Renal pelvis (tissue), 12 donors: ENCODE measurements at places on chromosomes 1 and 21. TPM values are rescaled to one million over a fixed set of nuclear protein-coding genes. Genes with fewer than 3 reads are reported as not detected.

GRCh38 chr1:12480748-12481362 lies 137.2 kb downstream of the DHRS3 start:
- no peak for DNase-seq

DNA sequence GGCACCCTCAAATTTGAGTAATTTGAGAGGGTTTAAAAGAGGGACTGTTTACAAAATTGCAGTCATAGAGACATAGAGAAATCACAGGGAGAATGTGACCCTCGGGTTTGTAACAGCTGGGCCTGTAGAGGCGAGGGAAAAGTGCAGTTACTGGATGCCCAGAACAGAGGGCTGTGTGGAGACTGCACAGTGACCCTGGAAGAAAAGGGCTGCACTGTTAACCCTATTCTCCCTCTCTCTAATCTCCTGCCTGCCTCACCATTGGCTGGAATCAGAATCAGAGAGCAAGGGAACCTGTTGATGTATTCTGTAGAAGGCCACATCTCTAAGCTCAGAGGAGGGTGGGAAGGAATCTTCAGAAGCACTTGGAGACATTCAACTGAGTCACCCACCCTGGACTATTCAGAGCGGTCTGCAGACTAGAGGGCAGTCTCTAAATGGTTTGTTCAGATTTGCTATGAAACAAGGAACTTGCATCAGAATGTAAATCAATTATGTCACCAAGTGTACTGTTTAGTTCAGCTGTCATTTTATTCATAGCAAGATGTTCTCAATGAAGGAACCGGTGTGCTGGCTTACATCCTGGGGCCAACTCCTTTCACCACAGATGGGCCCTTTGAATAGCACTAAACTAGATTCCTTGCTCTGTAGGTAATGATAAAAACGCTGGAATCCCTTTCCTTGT lies 132.2 kb upstream of the HOOK1 start:
- no peak for DNase-seq

DNA sequence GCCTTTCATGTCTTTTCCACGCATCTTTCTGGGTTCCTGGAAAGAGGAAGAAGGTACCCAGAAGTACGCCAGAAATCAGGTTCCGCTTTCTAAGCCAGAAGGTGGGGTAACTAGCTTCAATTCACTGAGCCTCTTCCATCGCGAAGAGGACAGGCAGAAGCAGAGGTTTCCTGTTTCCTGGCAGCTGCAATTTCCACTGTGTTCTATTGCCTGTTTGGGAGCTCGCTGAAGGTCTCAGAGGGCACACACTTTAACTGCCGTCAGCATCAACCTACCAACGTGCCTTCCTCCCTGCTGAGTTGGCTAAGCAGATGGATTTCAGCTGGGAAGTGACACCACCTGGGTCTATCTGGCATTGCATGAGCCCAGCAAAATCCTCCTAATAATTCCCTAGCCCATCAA lies 10.0 kb downstream of the NCF2 start:
- DNase-seq: peak; percentile 62

DNA sequence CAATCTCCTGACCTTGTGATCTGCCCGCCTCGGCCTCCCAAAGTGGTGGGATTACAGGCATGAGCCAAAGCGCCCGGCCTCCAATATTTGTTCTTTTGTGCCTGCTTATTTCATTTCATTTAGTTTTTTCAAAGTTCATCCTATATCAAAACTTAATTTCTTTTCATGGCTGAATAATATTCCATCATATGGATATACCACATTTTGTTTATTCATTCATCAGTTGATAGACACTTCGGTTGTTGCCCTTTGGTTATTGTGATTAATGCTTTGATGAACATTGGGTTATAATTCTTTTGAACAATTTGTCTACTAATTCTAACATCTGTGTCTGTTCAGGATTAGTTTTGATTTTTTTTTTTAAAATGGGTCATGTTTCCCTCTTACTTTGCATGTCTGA lies 41.7 kb downstream of the SFPQ start:
- no peak for DNase-seq

DNA sequence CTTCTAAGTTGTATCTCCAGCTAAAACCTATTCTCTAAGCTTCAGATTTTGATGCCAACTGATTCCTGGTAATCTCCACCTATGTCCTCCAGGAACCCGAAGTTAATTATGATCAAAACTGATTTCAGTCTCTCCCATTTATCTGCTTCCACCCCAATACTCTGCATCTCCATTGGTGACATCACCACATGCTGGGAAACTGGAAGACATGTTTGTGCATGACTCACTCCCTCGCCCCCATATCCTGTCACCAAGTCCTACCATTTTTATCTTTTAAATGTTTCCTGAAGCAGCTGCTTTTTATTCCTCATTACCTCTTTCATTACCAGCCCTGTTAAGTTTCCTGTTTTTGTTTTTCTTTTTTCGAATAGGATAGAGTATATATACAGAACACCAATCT lies 228.5 kb downstream of the LRRC40 start:
- DNase-seq: no peak

GRCh38 chr1:24418898-24419628 lies 3.5 kb downstream of the NIPAL3 start:
- no peak for DNase-seq

- DNase-seq: no peak
These were observed 23.4 kb downstream of the VAV3 start for GRCh38 chr1:107941531-107941930.

DNA sequence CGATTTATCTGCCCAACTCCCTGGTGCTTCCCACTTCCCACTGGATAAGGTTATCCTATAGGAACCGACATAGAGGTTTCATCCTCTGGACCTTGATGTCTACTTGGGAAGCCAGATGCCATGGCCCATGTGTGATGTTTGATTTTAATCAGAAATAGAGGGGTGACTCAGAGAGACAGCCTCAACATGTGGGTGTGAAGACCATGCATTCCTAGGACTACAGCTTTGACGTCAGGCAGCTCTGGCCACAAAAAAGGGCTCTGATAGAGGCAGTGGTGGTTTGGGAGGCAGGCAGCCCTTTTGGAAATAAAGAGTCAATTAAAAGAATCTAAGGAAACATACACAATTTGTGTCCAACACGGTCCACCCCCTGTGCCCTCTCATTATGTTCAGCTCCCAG lies 5.2 kb upstream of the SH2D2A start:
- no peak for DNase-seq

DNA sequence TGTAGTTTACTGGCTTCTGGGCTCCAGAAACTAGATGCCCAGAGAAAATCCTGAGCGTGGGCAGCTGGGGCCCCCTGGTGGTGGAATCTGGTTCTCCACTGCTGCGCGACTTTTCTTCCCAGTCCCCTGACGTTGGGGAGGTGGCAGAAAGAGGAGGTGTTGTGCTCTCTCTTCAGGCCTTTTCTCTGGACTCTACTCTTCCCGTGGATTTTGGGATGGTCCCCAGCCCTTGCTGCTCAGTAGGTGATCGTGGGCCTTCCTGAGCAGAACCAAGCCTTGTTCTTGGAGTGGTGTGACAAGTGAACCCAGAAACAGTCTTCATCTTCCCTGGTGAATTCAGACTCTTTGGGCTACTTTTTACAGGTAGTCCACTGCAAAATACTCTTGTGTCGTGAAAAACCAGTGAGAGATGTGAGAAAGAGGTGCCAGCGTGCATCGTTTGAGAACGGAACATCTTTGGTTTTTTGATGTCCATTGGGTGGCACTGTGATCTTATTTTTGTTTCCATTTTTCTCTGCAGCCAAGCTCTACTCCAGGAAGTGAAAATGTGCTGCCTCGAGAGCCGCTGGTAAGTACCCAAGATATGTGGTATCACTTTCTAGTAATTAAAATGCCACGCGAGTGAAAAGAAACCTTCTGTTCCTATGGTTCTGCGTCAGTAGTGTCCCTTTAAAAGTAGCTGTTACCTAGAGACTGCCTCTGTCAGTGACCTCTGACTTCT lies 20.2 kb downstream of the PEX14 start:
- DNase-seq: peak; percentile 71

DNA sequence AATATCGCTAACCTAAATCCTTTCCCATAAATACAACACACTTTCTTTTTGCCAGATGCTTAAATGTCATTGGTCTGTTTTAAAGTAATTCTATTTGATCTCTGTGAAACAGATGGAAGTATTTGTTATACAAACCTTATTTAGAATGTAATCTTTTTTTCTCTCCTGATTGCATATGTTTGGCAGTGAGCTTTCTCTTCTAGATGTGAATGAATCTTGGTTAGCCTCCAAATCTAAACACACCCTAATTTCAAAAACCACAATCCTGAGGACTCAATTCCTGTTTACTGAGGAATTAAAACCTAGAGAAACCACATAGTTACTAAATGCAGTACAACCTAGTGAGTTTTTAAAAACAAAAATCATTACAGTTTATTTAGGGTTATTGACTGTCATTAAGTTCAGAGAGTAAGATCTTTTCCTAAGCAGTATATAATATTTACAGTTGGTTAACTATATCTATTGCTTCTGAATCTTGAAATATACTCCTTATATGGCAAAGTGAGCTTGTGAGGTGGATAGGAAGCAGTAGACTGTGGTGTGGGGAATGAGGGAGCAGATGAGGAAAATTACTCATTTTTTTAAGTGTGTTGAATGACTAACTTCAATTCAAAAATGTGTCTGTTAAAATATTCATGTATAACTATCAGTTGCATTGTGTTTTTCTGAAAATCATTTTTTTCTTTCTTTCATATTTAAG lies 218.7 kb downstream of the FMN2 start:
- DNase-seq: no peak

GRCh38 chr1:202850593-202851362 lies 38.2 kb downstream of the RABIF start:
- DNase-seq: no peak

- DNase-seq: no peak
These were observed 3.1 kb downstream of the PRDM2 start for GRCh38 chr1:13703128-13703513.

DNA sequence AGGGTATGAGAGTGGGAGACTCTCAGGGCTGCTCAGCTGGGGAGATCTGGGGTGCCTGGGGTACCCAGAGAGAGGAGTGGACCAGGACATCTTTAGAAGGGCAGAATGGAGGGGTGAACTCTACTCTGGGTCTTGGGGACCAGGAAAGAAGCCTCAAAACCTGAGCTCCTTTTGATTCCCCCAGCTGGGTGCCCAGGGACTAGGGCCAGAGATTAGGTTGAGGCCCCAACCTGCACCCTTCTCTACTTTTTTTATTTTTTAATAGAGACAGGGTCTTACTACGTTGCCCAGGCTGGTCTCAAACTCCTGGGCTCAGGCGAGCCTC lies 1.9 kb downstream of the PDZK1IP1 start:
- DNase-seq: no peak

- no peak for DNase-seq
These were observed 63.8 kb upstream of the ETS2 start for GRCh38 chr21:38741950-38742256.

- DNase-seq: no peak
These were observed 91.2 kb downstream of the UBIAD1 start for GRCh38 chr1:11364170-11364569.

- no peak for DNase-seq
These were observed 20.9 kb downstream of the SH2D2A start for GRCh38 chr1:156795787-156796186.

DNA sequence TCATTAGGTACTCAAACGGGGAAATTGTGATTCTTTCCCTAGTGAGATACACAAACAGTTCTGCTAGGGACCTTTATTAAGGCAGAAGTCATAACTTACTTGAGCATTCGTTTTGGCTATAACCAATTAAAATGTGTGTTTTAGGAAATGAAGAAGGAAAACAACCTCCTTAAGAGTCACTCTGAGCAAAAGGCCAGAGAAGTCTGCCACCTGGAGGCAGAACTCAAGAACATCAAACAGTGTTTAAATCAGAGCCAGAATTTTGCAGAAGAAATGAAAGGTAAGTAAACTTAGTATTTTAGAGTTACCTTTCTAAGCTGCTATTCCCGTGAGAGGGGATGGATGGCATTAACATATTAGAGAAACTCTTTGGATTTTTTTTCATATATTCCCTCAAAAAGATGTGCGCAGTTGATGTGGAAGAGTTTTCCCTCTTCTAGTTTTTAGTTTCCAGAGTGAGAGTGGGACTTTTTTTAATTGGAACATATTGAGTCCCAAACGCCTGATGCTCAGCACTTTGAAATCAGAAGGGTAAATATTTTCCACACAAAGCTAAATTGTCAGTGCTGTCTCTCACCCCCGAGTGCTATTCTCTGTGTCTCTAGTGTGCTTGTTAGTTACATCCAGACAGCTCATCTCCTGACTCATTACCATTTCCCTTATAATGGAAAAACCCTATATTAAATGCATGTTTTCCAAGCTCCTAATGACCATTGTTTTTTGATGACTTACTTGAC lies 34.9 kb downstream of the CENPF start:
- DNase-seq: peak; percentile 22

DNA sequence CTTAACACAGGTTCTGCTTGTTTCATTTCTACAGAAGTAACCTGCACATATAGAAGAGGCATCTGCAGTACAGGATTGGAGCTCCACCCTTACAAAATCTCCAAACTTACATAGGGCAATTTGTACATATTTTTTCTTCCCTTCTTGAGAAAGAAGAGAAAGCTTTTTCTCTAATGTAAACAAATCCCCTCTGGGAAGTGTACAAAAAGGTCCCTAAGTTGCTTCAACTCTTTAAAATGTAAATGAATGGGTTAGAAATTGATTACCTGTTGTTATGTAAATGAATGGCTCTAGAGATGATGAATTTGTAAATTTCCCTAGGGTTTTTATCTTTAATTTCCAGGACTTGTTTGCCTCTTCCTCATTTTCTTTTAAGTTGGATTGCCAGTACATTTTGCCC lies 1183.7 kb downstream of the MRPL39 start:
- DNase-seq: no peak

DNA sequence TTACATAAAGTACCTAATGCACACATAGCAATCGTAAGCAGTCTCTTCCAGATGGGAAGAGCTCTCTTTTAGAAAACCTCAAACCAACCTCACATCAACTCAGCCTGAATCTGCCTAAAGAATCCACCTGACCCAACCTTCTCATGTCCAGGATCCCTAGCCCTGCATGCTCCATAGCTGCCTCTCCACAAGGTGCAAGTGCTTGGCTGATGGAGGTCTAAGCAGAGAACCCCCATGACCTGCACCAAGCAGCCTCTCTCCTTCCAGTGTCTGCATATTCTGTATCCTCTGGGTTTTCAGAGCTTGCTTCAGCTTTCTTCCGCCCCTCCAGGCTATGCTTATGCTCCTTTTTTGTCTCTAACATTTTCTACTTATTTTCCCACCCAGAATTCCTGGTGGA lies 2.5 kb downstream of the LY9 start:
- no peak for DNase-seq

DNA sequence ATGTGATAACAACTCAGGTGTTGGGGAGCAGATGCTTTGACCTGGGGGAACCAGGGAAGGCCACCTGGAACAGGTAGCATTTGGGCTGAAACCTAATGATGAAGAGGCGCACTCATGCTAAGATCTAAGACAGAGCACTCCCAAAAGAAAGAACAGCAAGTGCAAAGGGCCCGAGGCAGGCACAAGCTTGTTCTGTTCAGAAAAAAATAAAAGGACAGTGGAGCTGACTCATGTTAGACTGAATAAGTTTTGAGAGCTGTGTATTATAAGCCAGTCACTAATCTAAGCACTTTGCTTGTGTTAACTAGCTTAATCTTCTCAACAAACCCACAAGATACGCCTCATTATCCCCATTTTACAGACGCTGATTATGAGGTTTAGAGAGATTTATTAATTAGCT lies 90.1 kb downstream of the MATN1 start:
- DNase-seq: no peak

GRCh38 chr1:202240956-202241355 lies 47.4 kb downstream of the LGR6 start:
- DNase-seq: no peak

Gene TSPAN2
- polyA plus RNA-seq: 33.9 TPM

Gene GCSAML
- polyA plus RNA-seq: 1.3 TPM

Gene CELA3A
- not detected for polyA plus RNA-seq

Gene ZRANB2
- 202 TPM for polyA plus RNA-seq

Gene RXFP4
- 0.24 TPM for polyA plus RNA-seq

Gene MARK1
- 10.3 TPM for polyA plus RNA-seq

Gene KRTAP7-1
- not detected for polyA plus RNA-seq

Gene MXRA8
- 215 TPM for polyA plus RNA-seq

Gene RIMS3
- polyA plus RNA-seq: 1.9 TPM
